DMS79 (cell line): ENCODE measurements at places on chromosomes 3 and 15.

DNA sequence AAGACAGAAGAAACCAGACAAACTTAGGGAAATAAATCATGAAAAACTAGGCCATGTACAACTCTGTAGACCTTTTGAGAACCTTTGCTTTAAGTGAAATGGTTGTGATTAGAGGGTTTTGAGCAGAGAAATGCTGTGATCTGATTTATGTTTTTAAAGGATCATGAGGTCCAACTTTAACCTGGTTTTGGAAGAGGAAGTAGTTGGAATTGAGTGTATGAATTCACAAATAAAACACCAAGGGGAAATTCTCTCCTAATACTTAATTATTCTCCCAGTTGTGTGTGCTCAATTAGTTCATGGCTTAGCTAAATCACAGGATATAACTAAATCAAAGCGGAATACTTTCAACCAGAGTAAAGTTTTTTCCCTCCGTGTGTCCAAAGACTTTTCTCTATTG, 45.5 kb upstream of the MCF2L2 start:
- DNase-seq, result no peak

DNA sequence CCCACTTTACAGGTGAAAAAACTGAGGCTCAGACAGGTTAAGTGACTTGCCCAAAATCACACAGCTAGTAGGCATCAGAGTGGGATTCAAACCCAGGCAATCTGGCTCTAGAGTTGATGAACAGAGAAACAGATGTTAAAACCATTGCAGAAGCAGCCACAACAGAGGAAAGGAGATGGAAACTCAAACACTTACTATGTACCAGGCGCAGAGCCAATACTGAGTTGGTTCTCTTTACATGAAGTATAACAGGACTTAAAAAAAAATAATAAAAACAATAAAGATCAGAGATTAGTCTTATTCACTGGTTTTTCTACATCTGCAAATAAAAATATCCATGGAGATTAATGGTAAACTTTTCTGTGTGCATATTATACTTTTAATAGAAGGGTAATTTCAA, 84.9 kb upstream of the SPATA12 start:
- no peak for DNase-seq

DNA sequence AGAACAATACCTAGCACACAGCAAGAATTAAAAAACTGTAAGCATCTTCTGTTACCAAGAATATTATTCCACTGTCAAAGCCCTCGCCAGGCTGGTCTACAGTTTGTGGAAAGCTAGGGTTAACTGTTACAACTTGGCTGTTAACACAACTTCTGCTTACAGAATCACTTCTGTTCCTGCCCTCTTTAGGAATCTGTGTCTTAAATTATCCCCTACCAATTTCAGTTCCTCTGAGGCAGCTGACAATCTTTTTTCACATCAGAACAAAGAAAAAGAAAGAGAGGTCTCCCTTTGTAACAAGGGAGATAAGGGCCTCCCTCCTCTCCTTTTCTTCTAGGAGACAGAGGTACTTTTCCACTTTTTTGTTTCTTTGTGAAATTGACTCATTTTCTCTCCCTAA, 188.9 kb downstream of the FMN1 start:
- no peak for DNase-seq

DNA sequence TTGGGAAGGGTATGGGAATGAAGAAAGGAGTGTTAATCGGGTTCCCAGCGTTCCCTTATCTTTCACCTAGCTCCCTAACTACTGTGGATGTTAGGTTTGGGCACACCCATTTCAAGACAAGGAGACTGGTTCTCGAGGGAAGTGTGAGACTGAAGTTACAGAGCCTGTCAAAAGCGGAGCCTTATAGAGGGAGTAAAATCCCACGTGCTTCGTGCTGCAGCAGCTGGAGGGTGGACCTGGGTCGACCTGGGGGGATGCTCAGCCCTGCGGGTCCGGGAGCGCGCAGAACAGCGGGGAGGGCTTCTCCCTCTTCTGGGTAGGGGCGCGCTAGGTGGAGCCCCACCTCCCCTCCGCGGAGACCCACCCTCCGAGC, 314 bp upstream of the TMED3 start:
- no peak for DNase-seq

DNA sequence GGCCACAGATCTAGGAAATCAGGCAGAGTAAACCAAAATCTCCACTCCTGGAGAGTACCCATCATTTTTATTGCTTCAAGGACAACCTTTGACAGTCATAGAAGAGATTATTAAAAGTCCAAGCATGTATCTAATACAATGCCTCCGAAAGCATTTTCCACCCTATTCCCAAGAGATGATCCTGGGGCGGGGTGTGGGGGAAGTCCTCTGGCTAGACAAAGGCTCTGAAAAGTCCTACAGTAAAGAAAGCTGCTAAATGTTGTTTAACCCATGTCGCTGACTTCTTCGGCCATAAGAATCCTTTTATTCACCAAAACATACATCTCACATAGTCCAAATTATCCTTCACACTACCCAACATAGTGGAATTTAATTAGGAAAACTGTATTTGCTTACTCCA, 115.7 kb upstream of the STT3B start:
- DNase-seq, result no peak

DNA sequence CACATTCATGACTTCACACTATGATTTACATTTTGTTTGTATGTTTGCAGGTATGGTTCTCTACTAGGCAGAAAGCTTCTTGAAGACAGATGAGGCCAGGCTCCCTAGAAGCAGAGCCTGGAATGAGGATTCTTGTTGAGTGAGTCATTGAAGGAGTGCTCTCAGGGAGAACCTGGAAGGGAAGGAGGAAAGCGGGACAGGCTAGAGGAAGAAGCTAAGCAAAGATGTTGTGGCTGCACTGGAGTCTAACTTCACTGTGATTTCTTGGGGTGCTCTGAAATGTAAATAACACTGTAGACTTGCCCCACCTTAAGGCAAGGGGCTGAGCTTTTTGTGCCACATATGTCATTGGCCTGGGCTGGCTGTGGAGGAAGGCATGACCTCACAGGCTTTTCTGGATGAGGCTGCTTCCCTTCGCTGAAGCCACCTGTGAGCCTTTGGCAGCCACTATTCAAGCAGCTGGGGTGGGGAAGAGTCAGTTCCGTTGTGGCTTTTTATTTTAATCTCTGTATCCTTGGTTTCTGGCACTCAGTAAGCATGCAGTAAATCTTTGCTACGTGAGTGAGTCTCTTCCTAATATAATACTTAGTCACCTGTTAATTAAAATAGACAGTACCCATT, 307.3 kb downstream of the SV2B start:
- DNase-seq, result no peak

DNA sequence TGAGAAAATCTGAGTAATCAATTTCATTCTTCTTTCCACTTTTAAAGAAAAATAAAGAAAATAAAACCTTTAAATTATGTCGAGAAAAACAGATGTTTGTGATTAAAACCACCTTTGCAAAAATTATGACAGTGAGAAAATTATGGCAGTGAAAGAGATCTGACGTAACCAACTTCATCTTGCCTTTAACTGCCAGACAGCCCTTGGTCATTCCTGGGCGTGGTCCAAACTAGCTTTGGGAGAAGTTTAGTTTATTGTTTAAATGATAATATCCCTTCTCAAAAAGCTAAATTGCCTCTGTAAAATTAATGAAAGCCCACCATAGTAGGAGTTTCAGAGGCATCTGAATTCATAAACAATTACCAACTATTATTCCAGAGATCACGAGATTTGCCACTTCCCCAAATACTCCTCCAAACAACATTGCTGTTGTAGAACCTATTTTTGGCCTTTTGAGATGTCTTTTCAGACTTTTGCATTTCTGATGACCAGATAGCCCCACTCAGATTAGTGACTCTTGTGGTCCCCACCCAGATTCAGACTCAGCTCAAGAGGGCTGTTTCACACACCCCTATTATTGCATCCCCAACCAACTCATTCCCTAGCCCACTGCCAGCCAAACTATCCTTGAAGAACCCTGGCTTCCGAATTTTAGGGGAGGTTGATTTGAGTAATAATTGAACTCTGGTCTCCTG, 664.4 kb upstream of the CBLB start:
- no peak for DNase-seq

DNA sequence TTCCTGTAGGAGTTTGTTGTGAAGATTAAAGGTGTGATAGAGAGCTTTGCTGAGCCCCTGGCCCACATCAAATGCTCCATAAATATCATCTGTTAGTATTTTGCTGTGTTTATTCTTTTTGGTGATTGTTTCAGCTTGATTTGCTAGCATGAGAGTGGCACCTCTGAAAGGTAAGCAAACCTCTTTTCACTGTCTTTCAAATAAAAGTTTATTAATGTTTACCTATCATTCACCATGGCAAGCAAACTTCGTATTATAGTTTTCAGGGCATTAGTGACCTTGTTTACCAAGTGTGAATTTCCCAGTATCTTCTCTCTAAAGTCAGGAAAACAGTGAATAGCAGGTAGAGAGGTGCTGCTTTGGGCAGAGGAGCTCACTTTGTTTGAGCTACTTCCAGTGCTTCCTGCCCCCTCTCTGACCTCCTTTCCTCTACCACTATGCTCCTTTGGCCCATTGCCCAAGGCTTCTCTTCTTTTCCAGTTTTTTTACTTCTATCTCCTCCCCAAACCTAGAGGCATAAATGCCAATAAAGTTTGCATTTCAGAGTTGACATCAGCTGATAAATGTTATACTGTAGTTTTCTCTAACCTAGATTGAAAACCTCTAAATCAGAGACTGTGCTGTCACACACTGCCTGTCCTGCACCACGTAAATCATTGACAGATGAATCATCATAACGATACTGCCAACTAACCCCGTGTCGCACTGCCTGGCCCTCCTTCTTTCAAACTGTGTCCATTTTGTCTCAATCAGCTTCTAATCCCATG, 569.0 kb downstream of the TUSC7 start:
- DNase-seq, result no peak

- no peak for DNase-seq
These were observed 72.5 kb upstream of the POLG start for GRCh38 chr15:89406940-89407607.

DNA sequence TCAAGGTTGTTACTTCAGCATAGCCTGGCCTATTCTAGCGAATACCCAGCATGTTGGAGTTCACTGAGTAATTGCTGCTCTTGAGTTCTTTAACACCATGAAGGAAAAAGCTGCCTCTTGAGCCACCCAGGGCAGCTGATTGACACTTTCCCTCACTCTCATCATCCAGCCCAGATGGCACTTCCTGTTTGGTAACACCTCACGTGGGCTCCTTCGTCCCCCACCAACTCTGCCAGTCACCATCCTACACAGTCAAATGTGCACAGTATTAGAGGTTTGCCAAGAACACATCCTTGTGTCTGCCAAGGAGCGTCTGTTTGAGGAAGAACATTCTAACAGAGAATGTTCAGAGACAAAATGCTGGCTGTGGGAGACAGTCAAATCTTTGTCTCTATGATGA, 266.3 kb downstream of the RPLP1 start:
- no peak for DNase-seq

DNA sequence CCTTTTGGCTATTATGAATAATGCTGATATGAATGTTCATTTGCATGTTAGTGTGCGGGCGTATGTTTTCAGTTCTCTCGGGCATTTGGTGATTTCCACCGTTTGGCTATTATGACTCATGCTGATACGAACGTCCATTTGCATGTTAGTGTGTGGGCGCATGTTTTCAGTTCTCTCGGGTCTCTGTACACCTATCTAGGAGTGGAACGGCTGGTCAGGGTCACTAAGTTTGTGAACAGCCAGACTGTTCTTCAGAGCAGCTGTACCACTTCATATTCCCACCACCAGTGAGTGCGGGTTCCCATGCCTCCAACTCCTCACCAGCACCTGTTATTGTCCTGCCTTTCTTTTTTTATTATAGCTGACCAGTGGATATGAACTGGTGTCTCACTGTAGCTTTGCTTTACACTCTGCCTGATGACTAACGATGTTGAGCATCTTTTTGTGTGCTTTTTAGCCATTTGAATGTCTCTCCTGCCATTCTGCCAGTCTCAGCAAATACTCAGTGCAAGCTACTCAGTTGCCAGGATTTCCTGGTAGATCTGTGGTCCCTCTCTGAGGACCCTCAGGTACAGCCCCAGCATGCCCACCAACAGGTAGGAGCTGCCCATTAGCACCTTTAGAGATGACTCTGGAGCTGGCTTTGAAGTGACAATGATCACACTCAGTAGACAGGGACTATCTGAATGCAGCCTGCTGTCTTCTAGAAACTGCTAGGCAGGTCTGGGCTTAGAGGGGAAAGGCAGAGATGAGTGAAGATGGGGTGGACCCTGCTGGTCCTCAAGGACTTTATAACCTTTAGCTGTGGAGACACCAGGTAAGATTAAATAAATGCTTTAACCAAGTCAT, 141.1 kb downstream of the XXYLT1 start:
- no peak for DNase-seq

DNA sequence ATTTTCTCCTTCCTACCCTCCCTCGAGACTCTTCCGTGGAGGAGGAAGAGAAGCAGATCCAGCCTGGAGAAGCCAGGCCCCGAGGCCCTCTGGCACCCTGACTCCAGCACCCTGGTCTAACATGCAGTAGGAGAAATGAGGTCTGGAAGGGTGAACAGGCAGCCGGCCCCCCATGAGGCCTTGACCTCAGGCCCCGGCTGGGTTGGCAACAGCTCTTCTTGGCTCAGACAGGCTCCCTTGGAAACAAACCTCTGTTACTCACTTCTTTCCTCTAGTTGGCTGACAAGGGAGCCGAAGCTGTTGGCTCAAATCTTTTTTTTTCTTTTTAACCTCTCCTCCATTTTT, 73.4 kb downstream of the CPN2 start:
- DNase-seq, result no peak

GRCh38 chr15:39835550-39835949, 52.9 kb upstream of the FSIP1 start:
- DNase-seq, result no peak

DNA sequence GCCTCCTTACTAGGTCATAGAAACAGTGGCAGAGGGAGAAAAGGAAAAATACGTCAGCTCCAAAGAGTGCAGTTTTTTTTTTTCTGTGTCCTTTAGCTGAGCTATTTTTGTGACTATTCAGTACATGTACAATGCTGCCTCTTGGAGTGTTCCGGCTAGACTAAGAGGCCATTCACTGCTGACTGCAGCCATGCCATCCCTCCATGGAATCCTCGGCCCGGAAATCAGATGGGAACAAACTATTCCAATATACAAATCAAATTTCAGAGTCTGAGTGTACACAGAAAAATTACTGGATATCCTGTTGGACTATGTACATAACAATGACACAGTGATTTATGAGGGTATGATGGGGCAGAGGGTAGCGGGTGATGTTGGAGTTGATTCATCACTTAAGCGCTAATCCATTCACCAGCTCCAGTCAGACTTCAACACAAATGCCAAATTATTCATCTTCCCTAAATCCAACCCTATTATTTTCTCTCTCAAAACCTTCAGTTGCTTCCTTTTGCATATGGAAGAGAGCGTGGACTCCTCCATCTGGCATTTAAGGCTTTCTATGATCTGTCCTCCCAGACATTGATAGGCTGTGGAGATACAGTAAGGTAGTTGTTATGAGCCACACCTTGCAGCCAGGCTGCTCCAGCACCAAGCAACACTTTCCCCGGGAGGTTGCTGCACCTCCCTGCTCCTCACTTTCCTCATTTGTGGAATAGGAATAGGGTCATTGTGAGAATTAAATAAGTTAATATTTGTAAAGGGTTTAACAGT, 109.1 kb downstream of the LPP start:
- DNase-seq, result no peak

GRCh38 chr15:68208636-68209240, 3.6 kb upstream of the CALML4 start:
- no peak for DNase-seq

- DNase-seq, result no peak
These were observed 3.3 kb upstream of the PSMD2 start for GRCh38 chr3:184295771-184296170.
